ENCODE measurements at places on chromosomes 11 and 22. TPM values are rescaled to one million over a fixed set of nuclear protein-coding genes. Genes with fewer than 3 reads are reported as not detected.

GRCh38 chr22:27309697-27310096 is 491.9 kb downstream of the MN1 start:
- no peak for DNase-seq

POU2AF2 gene
- total RNA-seq = not detected

DNA sequence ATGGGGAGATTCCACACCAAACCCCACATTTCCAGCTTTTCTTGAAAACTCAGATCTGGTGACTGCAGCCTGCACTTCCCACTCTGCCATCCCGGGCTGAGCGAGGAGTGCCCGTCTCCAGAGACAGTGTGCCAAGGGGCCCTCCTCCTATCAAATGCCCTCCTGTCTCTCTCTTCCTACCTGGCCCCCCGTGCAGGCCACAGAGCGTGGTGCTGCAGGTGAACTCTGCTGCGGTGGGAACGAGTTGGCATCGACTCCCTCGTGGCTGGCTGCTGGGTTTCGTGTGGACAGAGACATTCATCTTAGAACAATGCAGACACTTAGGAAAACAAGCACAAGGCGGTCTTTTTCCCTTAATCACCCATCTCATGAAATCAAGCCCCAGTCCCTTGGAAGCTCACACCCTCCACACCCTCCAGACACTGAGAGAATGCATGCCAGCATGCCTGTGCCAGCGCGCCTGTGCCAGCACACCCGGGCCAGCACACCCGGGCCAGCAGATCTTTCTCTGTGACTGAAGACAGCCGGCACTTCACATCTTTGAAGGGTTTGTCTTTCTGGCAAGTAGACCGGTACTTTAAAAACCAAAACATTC is 65.0 kb downstream of the PARVB start:
- no peak for DNase-seq

PLAAT3 gene
- 17.3 TPM for total RNA-seq

MRGPRX3 gene
- not detected for total RNA-seq

DNA sequence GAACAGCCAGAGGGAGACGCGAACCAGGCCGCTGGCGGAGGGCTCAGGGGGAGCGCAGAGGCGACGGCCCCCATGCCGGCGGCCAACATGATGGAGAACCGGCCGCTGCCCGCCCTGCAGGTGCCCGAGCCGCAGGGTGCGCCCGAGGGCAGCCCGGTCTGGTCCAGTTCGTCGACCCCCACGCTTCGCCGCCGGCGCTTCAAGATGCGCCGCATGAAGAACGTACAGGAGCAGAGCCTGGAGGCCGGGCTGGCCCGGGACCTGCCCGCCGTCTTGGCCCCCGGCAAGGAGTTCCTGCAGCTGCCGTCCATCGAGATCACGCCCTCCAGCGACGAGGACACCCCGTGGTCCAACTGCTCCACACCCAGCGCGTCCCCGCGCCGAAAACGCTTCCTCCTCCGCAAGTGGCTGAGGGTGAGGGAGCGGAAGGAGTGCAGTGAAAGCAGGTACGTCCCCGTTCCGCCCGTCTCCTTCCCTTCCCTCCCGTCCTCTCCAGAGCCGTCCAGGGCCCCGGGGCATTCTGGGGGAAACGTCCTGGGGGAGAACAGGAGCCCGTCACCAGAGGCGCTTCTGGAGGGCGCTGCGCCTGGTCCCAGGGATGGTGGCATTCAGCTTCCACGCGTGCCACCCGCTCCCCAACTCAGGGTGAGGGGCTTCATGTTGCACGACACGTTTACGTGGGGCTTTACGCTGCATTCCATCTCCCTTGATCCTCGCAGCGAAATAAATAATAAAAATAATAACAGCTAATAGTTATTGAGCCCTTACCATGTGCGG is 840 bp downstream of the GRAMD1B start:
- DNase-seq = peak; percentile 81

DNA sequence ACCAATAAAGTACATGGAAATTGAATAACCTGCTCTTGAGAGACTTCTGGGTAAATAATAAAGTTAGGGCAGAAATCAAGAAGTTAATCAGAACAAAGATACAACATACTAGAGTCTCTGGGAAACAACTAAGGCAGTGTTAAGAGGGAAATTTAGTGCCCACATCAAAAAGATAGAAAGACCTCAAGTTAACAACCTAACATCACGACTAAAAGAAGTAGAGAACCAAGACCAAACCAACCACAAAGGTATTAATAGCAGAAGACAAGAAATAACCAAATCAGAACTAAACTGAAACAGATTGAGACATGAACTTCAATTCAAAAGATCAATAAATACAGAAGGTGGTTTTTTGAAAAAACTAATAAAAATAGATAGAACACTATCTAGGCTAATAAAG is 140.7 kb downstream of the JRKL start:
- DNase-seq = no peak

HEPHL1 gene
- not detected for total RNA-seq

FIBIN gene
- not detected for total RNA-seq

INPP5J gene
- total RNA-seq = 0.31 TPM

DNA sequence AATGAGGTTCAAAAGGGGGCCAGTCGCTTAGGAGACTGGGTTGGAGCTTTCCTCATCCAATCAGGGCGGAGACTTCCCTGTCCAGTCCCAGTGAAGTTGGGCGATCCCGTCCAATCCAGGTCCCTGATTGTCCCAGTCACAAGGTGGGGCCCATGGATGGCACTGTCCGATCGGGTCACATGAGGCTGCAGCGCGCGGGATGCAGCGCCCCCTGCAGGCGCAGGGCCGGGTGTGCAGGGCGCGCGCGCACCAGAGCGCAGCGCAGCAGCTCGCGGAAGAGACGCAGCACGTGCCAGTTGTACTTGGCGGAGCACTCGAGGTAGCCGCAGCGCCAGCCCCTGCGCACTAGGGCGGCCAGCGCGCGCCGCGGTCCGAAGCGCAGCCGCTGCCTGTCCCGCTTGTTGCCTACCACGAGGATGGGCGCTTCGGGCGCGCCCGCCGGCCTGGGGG is 2.3 kb downstream of the RASL10A start:
- DNase-seq = peak; percentile 72

DNA sequence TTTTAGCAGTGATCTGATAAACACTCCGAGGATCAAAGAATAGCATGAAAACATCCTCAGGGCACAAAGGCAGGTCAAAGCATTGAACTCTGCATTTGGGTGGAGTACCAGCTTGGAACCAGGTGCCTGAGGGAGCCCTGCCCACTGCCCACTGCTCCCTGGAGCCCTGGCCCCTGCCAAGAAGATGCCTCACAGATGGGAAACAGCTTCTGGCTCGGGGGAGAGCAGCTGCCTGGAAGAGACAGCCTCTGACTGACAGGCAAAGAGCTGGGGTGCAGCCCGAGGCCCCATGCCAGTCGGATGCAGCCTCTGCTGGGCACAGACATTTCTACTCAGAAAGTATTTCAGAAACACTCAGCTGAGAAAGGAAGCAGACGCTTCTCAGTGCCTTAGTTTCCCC is 13.2 kb downstream of the LMO1 start:
- DNase-seq = no peak

GRCh38 chr11:87866951-87867350 is 308.3 kb downstream of the RAB38 start:
- no peak for DNase-seq

KRTAP5-9 gene
- total RNA-seq = not detected

DNA sequence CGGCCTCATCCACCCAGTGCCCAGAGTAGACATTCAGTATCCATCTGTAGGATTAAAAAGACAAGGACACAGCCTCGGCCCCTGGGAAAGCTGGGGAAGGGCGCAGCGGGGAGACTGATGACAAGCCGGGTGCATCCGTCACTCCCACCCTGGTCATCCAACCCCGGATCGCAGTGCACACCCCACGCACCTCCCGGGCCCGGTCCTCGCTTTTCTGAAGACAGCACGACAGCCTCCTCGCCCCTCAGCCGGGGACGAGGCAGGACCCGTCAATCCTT is 1.1 kb downstream of the FCHSD2 start:
- DNase-seq = peak; percentile 58

KCNJ1 gene
- total RNA-seq = not detected

GRCh38 chr22:40324468-40325305 is 21.6 kb upstream of the ADSL start:
- DNase-seq = peak; percentile 52

DNA sequence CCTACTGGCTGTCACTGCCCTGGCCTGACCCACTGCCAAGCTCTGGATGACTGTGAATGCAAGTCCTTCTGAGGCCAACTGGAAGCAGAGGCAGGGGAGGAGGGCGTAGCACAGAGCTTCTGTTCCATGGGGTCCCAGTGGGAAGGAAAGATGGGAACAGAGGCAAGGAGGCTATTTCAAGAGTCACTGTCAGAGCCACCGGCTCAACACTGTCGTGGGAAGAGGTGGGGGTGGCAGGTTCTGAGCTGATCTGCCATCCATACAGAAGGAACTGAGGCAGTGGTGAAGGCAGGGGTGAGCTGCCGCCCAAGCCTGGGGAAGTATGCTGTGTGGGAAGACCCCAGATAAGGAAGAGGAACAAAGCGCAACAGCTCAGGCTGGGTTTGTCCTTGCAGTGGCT is 54.7 kb downstream of the SGSM3 start:
- DNase-seq = peak; percentile 17

DGCR6 gene
- total RNA-seq = 2.9 TPM

FAM180B gene
- total RNA-seq = not detected

SLN gene
- total RNA-seq = not detected

DNA sequence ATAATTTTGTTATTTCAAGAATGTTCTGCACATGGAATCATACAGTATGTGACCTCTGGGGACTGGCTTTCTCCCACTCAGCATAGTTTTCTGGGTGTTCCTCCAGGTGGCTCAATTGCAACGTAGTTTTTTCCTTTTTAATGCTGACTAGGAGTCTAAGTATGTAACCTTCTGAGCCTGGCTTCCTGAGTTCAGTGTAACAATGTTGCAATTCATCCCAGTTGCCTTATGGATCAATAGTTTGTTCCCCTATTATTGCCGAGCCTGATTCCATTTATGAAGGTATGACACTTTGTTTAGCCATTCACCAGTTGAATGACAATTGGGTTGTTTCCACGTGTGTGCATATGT is 128.3 kb downstream of the CRYBB2 start:
- DNase-seq = no peak

DNA sequence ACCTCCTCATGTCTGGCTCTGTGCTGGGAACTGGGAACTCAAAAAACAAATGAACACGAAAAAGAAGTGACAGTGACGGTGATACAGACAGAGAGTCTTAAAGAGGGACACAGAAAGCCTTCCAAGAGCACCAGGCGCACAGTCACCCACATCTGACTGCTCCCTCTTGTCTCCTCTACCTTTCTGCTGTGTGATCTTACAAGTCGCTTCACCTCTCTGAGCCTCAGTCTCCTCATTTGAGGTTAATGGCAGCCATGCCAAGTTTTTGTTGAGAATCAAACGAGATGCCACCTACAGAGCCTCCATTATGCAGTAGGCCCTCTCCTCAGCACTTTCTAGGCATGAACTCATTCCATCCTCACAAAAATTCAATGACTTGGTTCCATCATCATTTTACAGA is 3.7 kb downstream of the LRRC32 start:
- no peak for DNase-seq

DNA sequence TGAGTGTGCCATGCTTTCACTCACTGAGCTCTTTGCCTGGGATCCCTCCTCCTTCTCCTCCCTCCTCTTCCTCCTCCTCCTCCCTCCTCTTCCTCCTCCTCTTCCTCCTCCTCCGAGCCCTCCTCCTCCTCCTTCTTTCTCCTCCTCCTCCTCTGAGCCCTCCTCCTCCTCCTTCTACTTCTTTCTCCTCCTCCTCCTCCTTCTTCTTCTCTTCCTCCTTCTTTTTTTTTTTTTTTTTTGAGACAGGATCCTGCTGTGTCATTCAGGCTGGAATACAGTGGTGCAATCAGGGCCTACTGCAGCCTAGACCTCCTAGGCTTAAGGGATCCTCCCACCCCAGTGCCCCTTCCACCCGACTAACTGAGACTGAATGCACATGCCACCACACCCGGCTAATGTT is 62.3 kb downstream of the DEUP1 start:
- no peak for DNase-seq

OR52B2 gene
- total RNA-seq = not detected

DNA sequence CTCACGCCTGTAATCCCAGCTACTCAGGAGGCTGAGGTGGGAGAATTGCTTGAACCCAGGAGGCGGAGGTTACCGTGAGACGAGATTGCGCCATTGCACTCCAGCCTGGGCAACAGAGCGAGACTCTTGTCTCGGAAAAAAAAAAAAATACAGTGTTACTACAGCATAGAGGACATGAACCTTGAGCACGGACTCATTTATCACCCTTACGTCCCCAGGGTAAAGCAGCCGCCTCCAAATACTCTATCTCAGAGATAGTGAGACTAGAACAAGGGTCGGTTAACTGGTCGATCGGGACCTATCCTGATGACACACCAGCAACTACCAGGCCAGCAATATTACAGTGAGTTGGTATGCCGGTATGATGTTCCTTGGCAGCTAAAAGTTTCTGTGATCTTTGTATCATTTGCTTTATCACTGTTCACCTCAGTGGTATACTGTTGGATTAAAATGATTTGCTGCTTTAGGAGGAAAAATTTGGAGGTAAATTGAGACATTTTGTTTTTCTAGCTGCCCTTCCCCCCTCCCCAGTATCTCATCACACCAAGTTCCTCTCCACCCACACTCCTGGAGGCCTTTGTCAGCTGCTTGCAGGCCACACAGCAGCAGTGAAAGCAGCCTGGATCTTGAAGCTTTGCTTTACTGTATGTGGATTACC is 7.0 kb upstream of the SIDT2 start:
- no peak for DNase-seq

DNA sequence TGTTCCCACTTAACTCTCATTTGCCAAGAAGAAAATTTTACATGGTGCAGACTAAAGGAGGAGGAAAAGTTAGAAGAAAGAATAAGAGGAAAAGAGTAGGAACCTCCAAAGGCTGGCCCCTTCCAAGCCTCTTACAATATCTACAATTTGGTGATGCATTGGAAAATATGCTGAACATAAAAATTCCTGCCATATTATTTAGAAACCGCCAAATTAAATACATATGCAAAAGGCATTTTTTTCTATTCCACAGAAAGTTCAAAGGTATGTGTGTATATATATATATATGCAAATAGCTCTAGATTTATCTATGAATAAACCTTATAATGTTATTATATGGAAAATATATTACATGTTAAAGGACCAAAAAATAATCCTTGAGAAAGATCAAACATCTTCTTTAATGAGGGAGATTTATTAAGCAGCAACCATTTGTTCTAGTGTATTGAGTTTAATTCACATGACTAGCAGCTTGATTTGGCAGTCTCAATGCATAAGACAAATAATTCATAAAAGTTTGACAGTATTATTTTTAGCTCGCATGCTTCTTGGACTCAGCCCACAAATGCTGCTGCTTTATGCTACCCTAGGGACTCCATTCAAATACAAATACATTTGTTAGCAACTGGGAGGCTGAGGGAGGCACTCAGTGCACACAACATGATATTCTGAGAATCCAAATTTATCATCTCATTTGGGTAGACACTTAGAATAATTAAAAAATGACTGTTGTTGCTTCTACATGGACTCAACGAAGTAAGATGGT is 184.9 kb downstream of the SBF2 start:
- no peak for DNase-seq

Data from activated naive CD8-positive, alpha-beta T cell treated with anti-CD3 and anti-CD28 coated beads, Interleukin-2, amount 10 ng/mL, durations not matched to agents 7 days and 5 days (primary cell).